ENCODE measurements at places on chromosomes 13 and 19.

DNA sequence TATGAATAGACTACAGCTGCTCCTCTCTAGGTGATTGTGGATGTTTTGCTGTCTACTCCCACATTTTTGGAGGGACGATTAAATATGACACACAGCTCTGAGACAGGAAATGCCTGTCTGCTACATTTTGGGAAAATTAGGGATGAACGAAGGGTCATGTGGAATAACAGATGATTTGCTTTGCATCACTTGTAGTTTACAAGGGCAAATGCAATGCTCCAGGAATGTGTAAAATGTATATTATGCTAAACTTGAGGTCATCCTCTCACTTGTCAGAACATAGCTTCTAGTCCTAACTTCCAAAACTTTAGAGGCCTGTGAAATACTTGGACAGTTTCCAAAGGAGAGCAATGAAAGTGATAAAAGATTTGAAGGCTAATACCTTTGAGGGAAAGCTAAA, 284.2 kb upstream of the DACH1 start:
- DNase-seq: no peak

GRCh38 chr13:99800951-99801350, 170.6 kb downstream of the ZIC5 start:
- DNase-seq: no peak

DNA sequence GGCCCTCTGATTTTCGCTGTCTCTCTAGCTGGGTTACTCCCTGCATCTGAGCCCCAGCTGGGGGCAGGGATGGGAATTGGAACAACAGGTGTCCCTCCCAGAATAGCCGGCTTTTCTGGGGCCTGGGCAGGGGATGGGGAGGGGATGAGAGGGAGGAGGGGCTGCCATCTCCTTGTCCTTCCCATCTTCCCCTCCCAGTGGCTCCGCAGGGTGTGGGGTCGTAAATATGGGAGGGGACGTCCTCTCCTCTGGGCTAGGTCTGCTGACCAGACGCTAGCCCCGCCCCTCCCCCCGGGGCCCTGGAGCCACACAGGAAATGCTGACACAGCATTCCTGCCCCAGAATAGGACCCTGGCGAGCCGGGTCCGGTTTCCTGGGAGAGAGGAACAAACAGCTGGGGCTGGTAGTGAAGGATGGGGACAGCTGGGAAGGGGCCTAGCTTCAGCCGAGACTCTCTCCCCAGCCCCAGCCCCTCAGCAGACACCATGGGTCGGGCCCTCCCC, 1.1 kb downstream of the RYR1 start:
- no peak for DNase-seq

- no peak for DNase-seq
Measured at GRCh38 chr19:18762125-18763023, 28.7 kb downstream of the COMP start.

- no peak for DNase-seq
Measured at GRCh38 chr19:35125749-35126623, 8.9 kb downstream of the LGI4 start.

- no peak for DNase-seq
Measured at GRCh38 chr19:23774524-23774971, 15.9 kb upstream of the ZNF681 start.
